ENCODE measurements at places on chromosomes 7 and 10.

DNA sequence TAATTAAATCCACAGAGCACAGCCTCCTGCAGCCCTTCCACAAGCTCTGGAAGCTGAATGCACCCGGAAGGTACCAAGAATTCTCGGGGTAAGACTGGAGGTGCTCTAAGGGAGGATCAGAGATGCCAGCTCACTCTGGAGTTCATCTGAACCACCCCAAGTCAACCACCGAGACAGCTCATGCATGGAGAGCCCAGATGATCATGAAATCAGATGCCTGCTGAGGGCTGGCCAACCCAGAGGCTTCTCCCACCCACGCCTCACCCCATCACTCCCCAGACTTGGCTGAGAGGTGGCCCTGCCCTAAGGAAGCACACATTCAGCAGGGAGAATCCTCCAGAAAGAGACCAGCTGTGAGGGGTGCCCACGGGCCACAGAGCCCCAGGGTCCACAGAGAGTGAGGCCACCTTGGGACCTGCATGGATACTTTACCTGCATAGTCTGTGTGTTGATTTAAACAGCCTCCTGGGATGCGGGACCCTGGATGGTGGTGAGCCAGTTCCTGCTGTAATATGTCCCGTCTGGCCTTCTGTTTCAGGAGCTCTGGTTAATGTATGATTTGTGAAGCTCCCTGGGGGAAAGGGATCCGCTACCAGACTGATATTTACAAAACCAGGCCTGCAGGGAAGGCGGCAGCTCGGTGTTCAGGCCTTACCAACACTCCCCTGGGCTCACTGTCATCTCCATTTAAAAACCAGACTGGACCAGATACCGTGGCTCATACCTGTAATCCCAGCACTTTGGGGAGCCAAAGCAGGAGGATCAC lies 64.9 kb downstream of the INSIG1 start:
- no peak for DNase-seq

- no peak for DNase-seq
These were observed 957 bp upstream of the ANKRD2 start for GRCh38 chr10:97571622-97572021.

DNA sequence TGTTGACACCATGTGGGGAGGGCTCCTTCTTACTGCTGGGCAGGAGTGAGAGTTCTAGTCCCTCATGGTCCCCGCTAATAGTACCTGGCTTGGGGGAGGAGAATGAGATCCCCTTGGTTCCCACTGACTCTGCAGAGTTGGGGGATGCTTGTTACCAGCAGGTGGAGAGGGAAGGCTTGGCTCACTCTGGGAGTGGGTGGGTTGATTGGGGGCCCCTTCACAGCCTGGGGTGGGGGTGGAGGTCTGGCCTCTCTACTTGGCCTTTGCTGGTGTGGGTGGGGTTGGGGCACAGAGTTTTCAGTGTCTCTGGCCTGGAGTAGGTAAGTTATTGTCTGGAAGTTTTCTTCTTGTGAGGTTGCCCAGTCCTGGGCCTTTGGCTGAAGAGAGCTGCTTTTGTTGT lies 31.9 kb downstream of the ADCY1 start:
- no peak for DNase-seq

- DNase-seq, result no peak
These were observed 41.6 kb downstream of the SMNDC1 start for GRCh38 chr10:110263164-110263563.

DNA sequence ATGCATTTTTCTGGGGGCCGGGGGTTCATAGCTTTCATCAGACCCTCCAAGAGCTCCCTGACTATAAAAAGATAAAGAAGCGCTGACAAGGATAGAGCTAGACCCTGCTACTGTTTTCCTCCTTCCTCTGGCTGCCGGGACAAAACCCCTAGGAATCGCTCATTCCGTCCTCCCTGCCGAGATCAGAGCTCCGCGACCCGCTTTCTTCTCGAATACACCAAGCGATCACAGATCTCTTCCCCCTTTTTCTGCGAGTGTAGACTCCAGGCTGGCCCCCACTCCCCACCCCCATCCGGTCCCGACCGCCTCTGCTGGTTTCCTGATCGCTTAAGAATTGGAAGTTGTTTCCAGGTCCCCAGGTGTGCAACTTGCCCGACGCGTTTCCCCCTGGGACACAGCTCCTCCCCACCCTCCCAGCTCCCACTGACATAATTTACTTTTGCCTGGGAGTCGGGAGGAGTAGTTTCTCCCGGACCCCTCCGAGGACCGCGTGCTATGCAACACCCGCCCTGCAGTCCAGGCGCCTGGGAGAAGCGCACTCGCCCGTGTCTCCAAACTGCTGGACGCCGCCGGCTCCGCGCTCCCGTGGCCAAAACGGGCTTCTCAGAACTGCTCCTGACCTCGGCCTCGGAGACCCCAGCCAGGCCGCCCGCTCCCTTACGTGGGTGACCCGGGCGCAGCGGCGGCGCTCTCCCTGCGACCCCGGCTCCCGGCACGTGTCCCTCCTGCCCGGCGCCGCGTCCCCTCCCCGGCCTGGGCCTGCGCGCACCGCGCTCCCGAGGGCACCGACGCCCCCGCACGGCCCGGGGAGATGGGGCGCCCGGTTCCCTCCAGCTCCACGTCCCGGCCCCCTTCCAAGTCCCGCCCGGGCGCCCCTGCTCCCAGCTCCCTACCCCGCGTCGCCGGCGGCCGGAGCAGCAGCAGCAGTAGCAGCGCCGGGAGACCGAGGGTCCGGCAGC lies 552 bp downstream of the IL15RA start:
- peak; percentile 60 for DNase-seq

DNA sequence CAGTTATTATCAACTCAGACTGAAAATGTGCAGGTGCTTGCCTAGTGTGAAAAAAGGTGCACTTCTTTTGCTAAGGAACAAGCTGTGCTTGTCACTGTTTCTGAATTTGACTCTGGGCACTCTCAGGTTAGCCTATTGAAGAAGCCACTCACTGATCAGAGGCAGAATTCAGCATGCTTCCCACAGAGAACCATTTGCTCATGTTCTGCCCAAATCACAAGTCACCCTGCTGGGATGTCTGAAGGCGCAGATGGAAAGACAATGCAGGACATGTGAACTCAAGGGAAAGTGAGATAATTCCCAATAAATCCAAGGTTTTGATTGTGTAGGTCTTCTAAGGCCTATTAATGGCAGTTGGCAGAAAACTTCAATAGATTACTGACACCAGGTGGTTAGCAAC lies 47.8 kb upstream of the CSTF2T start:
- no peak for DNase-seq

GRCh38 chr10:75852851-75853484 lies 421.5 kb downstream of the LRMDA start:
- DNase-seq, result no peak

DNA sequence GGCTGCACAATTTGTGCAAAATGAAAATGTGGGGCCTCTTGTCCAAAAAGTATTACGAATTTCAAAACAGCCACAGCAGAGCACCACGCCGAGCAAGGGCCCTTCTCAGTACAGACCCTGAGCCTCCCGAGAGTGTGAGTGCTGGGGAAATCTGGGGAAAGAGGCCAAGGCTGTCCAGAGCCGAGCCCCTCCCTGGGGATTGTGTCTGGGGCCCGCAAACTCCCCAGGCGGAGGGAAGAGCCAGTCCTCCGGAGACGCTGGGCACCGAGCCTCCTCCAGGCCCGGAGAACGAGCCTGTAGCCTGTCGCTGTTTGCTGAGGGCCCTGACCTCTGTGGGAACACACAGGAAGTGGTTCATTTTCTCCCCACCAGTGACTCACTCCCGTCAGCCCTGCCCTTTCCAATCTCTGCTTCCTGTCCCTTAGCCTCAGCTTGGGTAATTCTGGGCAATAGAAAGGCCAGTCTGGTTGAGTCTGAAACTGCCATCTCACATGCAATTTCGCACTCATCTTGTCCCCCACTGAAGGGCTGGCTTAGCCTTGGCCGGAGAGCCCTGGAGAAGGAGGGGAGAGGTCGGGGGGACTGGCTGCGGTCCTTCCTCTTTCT lies 19.5 kb upstream of the GNA12 start:
- DNase-seq, result peak; percentile 13

GRCh38 chr10:90966146-90966545 lies 45.3 kb upstream of the ANKRD1 start:
- DNase-seq, result no peak

Measured in hematopoietic multipotent progenitor cell treated with erythropoietin and hydrocortisone succinate and interleukin-3 and kit ligand, for 17 days (in vitro differentiated cells).